Daoy (cell line): ENCODE measurements at places on chromosomes 3 and 15. TPM values are rescaled to one million over a fixed set of nuclear protein-coding genes. Genes with fewer than 3 reads are reported as not detected.

The SUCNR1 gene
- total RNA-seq, result not detected in 2 replicates

The MEX3B gene
- 6.1 and 7.7 TPM in 2 replicates for total RNA-seq

The C3orf49 gene
- total RNA-seq, result not detected in 2 replicates

The PCSK6 gene
- 8.1 and 8.8 TPM in 2 replicates for total RNA-seq

The ALDH1A2 gene
- total RNA-seq, result not detected in 2 replicates

The GUCA1C gene
- not detected in 2 replicates for total RNA-seq

The DCP1A gene
- 9.0 and 18.0 TPM in 2 replicates for total RNA-seq

The UACA gene
- 16.0 and 19.6 TPM in 2 replicates for total RNA-seq

The PCCB gene
- total RNA-seq, result 65.7 and 85.3 TPM in 2 replicates

The VWA5B2 gene
- total RNA-seq, result not detected in 2 replicates

The CCR5 gene
- total RNA-seq, result not detected in 2 replicates

The GALNT15 gene
- 0.60 and 0.69 TPM in 2 replicates for total RNA-seq

- DNase-seq, result no peak
Observed at GRCh38 chr3:150308481-150309256, 99.4 kb upstream of the TSC22D2 start.

DNA sequence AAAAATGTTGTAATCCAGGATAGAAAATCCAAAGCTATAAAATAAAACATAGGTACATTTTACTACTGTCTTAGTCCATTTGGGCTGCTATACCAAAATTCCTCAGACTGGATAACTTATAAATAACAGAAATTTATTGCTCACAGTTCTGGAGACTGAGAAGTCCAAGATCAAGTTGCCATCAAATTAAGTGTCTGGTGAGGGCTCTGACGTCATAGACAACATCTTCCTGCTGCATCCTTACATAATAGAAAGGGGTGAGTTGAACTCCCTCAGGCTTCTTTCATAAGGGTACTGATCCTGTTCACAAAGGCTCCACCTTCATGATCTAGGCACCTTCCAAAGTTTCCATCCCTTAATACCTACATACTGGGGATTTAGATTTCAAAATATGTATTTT is 826.8 kb downstream of the NTRK3 start:
- no peak for DNase-seq

- DNase-seq, result peak; percentile 19
Observed at GRCh38 chr15:58221591-58222241, 83.5 kb downstream of the AQP9 start.

DNA sequence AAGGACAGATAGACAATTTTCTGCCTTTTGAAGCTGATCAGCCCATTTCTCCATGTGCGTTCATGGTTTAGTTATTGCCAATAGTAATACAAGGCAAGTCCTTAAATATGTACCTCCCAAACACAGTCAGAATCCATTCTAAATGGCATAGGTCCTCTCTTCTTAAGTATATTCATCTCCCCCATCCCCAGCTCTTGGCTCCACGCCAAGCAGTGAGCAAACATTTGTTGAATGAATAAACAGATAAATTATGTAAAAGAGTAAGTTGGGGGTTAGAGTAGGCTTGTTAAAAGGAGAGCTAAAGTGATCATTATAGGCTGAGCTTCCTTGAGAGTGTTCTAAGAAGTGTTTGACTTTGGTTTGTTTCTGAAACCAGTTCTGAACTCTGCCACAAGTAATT is 241.3 kb downstream of the ITPR1 start:
- DNase-seq, result no peak

GRCh38 chr3:64267721-64268604 is 42.7 kb upstream of the PRICKLE2 start:
- DNase-seq, result peak; percentile 59

GRCh38 chr15:99098991-99099390 is 5.9 kb upstream of the SYNM start:
- DNase-seq, result no peak

DNA sequence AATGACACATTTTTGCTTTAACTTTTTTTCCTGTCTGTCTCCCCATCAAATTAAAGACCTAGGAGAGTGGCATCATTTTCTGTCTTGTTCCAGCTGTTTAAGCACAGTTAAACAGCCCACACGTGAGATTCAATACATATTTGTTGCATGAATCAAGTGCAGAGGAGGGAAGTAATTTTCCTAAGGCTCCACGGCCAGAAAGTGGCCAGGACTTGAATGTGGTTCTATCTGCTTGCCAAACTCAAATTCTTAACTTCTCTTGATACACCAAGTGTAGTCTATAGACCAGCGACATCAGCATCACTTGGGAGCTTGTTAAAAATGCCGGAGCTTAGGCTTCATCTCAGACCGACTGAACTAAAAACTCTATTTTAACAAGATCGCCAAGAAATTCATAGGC is 724.8 kb upstream of the CFAP20DC start:
- peak; percentile 34 for DNase-seq

- DNase-seq, result peak; percentile 22
Observed at GRCh38 chr15:65942436-65942835, 73.1 kb downstream of the RAB11A start.

DNA sequence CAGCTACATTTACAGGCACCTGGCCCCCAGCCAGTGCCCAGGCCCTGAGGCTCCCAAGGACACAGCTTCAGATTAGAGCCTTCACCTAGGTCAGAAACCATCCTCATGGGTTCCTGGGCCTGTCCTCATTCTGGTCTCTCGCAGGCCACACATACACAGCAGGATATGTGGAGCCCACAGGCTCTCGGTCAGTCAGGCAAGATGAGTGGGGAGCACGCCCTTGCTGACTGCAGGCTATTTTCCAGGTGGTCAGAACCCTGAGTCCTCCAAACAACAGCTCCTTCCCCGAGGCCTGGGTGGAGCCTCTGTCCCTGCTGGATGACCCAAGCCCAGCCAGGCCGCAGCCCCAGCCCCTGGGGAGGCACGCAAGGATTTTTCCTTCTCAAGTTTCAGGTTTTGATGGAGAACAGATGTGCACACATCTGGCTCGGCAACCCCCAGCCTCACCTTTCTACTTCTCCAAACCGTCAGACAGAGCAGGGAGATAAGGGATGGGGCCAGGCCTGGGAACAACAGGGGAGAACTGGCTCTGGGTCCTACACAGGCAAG is 1.6 kb downstream of the STRA6 start:
- peak; percentile 67 for DNase-seq

DNA sequence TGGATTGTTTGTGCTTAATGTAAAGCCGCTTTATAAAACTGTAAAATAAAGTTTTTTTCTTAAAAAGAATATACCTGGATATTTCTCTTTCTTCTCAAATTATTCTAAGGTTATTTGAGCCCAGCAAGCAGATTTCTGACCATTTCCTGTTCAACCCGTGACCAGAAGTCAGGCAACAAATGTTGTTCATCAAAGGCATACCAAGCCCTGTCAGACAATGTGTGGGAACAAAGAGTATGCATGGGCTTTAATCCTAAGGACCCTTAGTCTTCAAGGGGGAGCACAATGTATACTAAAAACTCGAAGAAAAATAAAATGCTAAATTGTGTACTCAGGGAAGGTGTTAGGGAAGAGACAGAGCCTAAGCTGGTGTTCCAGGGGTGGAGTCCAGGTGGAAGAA is 26.6 kb upstream of the PAQR5 start:
- no peak for DNase-seq

DNA sequence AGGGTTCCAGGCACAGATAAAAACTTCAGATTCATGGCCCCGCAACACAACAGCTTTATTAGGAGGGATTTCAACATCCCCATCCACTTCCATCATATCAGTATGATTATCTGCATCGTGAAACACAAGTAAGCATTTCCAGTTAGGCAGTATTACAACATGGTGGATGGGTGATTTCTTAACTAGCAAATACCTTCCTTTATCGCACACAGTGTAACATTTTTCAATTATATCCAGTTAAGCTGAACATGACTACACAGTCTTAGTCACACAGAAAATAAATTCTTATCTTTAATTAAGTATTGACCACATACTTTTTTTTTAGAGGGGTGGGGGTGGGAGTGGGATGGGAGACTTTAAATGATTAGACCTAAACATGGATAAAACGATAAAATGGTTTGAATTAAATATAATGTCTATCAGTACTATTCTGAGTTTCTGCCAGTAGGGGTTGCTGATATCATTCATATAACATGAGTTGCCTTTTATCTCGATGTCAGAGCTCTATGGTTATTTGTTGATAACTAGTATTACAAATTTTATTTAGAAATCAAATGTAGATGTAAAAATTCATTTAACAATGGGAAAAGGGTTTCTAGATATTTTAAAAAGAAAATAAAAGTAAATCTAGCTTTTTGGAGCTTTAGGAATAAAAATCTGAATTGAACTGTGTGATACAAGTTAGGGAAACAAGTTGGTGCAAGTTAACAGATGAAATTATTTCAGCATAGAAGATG is 146.6 kb downstream of the TBL1XR1 start:
- DNase-seq, result peak; percentile 21

- DNase-seq, result no peak
Observed at GRCh38 chr3:4232798-4233197, 70.4 kb upstream of the SETMAR start.

DNA sequence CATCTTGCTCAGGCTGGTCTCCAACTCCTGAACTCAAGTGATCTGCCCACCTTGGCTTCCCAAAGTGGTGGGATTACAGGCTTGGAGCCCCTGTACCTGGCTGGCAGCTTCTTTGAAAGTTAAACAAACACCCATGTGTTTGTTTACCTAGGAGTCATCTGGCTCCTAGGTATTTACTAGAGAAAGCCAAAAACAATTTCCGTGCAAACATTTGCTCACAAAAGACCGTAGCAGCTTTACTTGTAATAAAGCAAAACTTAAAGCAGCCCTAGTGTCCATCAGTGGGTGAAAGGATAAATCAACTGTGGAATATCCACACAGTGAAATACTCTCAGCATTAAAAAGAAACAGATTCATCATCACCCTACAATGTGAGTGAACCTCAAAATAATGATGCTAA is 29.4 kb upstream of the XCR1 start:
- no peak for DNase-seq

DNA sequence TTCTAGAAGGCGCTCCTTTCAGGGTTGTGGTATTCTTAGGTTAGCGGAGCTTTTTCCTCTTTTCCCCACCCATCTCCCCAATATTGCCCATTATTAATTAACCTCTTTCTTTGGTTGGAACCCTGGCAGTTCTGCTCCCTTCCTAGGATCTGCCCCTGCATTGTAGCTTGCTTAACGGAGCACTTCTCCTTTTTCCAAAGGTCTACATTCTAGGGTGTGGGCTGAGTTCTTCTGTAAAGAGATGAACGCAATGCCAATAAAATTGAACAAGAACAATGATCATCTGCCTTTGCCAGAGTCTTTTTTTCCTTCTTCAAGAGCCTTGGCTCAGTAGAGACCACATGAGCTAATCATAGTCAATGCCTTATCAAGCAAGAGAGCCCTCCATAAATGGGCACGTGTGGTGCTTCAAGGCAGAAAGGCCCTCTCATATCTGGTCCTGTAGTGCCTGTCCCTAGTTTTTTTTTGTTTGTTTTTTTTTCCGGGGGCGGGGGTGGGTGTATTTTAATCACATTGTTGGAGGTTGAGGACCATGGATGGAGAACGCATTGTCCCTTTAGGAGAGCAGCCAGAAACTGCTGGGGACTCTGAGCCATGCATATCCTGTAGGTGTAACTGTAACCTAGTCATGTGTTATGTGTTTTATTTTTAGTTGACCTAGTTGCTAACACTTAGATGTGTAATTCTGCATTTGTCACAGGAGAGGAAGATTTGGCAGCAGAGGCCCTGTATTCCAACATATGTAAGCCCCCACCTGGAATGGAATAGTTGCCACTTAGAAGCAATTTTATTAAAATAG is 64.7 kb upstream of the ACAD9 start:
- DNase-seq, result no peak

- no peak for DNase-seq
Observed at GRCh38 chr3:121819236-121819635, 15.6 kb downstream of the IQCB1 start.

GRCh38 chr3:71356265-71356664 is 227.3 kb downstream of the FOXP1 start:
- DNase-seq, result no peak

GRCh38 chr15:61820212-61820611 is 240.0 kb downstream of the VPS13C start:
- DNase-seq, result no peak

- no peak for DNase-seq
Observed at GRCh38 chr3:152611905-152612304, 223.0 kb upstream of the P2RY1 start.

DNA sequence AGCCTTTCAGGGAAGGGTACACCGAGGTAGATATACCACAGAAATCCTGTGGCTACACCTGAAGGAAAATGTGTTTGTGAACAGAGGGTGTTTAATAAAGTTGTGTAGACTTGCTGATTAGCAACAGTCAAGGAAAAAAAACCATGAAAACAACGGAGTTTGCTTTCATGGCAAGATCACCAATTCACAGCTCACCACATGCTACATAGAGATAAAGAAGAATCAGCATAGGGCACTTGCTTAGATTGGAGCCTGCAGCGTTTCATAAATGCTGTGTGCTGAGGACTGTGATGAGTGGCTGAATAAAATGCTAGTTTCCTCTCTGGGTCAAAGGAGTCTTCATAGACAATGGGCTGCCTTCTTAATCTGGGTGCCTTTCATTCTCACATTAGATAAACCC is 257.6 kb downstream of the SLC9A9 start:
- no peak for DNase-seq

GRCh38 chr3:27677565-27677964 is 44.6 kb downstream of the EOMES start:
- peak; percentile 50 for DNase-seq

DNA sequence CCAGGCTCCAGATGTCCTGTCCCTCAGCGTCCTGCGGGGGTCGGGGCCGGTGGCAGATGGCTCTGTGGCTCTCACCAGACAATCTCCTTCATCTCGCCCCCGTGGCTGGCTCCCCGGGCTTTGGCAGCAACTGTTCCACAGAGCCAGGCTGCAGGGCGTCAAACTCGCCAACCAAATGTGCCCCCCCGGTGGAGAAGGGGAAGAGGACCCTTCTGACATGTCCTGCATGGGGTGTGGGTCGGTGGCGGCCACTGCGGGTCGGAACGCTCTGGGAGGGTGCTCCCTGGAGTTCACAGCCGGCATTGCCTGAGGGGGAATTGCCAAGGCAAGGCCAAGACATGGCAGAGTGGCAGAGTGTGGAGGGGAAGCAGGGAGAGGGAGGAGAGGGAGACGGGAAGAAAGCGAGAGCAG is 36.0 kb downstream of the BDH1 start:
- DNase-seq, result no peak

DNA sequence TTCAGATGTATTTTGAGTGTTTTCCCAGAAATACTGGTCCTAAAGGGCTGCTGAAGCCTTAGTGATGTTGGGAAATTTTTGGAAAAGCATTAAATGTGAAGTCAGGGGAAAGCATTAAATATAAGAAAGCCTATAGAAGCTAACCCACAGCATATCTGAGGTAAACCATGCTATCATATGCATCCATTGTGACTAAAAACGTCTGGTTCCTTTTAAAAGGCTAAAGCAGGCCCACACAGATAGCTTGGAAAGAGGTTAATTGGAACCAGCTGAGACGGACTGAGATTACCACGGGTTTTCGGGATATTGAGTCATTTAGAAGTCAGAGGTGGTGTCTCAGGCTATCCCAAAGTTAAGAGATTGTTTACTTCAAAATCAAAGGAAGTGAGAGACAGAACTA is 78.2 kb downstream of the CYP19A1 start:
- no peak for DNase-seq

GRCh38 chr3:26703519-26703918 is 80.9 kb downstream of the LRRC3B start:
- no peak for DNase-seq

GRCh38 chr3:105511031-105511430 is 144.3 kb downstream of the ALCAM start:
- no peak for DNase-seq
